ENCODE measurements at places on chromosomes 3 and 15. TPM values are rescaled to one million over a fixed set of nuclear protein-coding genes. Genes with fewer than 3 reads are reported as not detected.
A peak's percentile ranks its signal among the peaks of the same experiment; 100 is the strongest.

GRCh38 chr3:121473001-121473400, 72.8 kb downstream of the POLQ start:
- DNase-seq, result no peak

GRCh38 chr15:83943849-83944404, 290.0 kb downstream of the ADAMTSL3 start:
- no peak for DNase-seq

DNA sequence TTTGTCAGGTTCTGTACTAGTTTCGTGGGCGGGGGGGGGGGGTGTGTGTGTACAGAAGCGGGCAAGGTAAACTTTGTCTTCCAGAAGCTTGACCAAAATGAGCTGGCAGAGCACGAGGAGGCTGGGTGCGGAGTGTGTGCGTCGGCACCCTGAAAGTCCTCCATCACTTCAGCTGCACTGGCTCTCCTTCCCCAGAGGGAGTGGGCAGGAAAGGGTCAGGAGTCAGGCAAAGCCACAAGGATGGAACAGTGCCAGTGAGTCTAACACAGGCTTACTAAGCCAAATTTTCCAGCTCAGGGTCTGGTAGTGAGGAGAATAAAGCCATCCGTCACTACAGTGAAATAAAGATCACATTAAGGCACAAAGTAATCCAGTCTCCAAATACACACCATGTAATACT, 11.9 kb upstream of the SH3GL3 start:
- no peak for DNase-seq

DNA sequence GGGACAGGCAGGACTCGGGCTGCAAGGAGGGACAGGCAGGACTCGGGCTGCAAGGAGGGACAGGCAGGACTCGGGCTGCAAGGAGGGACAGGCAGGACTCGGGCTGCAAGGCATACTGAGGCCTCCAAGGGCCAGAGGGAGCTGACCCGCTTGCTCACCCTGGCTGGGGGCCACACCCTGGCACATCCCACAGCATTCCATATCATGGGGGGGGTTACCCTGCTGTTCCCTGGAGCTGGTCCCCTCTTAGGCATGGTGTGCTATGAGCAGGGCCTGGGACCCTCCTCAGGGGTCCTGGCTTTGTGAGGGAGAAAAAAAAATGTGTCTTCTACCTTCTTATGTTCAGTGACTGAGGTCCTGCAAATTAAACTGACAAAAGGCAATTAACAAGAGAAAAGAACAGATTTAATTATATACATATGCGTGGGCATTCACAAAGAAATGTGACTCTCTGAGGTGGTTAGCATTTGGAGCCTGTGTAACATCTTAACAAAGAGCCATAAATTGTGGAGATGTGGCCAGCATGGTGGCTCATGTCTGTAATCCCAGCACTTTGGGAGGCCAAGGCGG, 97.6 kb upstream of the ALDH1A3 start:
- peak; percentile 24 for DNase-seq

DNA sequence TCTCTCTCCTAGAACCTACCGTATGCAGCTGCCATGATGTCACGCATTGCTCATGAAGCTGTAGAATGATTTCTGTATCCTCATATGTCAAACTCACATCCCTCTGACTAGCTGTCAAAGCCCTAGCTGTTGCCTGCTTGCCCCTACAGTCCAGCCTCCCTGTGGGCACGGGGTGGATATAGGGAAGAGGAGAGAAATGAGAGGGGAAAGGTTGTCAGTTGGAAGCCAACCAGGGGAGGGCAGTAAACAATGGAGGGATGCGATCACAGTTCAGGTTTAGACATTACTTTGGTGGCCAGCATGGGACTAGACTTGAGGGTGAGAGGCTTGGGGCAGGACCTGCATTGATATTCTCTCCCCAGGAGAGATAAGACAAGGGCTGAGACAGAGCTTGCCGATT, 1.7 kb upstream of the HDGFL3 start:
- DNase-seq, result no peak

- no peak for DNase-seq
Measured at GRCh38 chr15:76070921-76071635, 11.3 kb downstream of the TMEM266 start.

GRCh38 chr3:9730657-9731205, 804 bp upstream of the BRPF1 start:
- DNase-seq, result no peak

- DNase-seq, result no peak
Measured at GRCh38 chr3:190380184-190380583, 7.8 kb upstream of the CLDN16 start.

GRCh38 chr3:42975456-42975855, 3.7 kb upstream of the GASK1A start:
- no peak for DNase-seq

GRCh38 chr3:180116203-180116602, 79.5 kb upstream of the PEX5L start:
- no peak for DNase-seq

GRCh38 chr3:127286571-127287140, 1.2 kb downstream of the PRR20G start:
- no peak for DNase-seq

GRCh38 chr15:101246824-101247745, 4.8 kb downstream of the CHSY1 start:
- peak; percentile 19 for DNase-seq

GRCh38 chr15:87021751-87022150, 942.1 kb downstream of the AGBL1 start:
- no peak for DNase-seq

Gene ACTRT3
- 4.0 TPM for total RNA-seq

Gene CYP1A2
- not detected for total RNA-seq

Gene LTK
- total RNA-seq, result 0.73 TPM

Gene SCN11A
- 34.5 TPM for total RNA-seq

Gene RPL39L
- total RNA-seq, result 5.4 TPM

All from ureter (tissue), 1 donor.